HL-60 (cell line): ENCODE measurements at places on chromosomes 12 and 14.

DNA sequence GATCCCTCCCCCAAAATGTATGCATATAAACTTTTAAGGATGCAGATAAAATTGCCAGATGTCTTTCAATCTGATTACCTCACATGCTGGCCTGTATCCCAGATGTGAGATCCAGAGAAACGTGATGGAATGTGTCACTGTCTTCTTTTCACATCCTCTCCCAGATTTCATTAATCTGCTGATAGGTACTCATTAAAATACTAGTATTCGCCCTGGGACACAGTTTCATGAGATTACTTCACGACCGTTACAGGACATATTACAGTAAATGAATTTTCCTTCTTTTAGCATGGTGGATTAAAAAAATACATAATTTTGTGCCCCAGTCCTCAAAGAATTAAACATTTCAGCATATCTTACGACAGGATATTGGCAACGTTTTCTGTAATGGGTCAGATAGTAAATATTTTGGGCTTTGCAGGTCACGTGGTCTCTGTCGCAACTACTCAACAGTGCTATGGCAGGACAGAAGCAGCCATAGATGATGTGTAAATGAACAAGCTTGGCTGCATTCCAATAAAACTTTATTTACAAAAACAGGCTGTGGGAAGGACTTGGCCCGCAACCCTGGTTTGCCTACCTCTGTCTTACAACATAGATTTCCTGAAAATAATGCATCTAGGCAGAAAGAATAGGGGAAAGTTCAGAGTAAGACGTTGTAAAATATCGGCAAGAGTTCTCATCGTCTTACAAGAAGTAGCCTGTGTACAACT is 156.0 kb upstream of the DIO3 start:
- no peak for DNase-seq

- DNase-seq: no peak
These were observed 246.3 kb downstream of the KCNC2 start for GRCh38 chr12:74963304-74963703.

- no peak for DNase-seq
These were observed 95.1 kb downstream of the RPAP3 start for GRCh38 chr12:47610686-47611252.

- no peak for DNase-seq
These were observed 52.3 kb downstream of the PLXNC1 start for GRCh38 chr12:94200695-94201094.

- DNase-seq: no peak
These were observed 65.5 kb upstream of the BDKRB2 start for GRCh38 chr14:96139169-96139568.

- no peak for DNase-seq
These were observed 64.5 kb downstream of the SPTB start for GRCh38 chr14:64815257-64815656.

DNA sequence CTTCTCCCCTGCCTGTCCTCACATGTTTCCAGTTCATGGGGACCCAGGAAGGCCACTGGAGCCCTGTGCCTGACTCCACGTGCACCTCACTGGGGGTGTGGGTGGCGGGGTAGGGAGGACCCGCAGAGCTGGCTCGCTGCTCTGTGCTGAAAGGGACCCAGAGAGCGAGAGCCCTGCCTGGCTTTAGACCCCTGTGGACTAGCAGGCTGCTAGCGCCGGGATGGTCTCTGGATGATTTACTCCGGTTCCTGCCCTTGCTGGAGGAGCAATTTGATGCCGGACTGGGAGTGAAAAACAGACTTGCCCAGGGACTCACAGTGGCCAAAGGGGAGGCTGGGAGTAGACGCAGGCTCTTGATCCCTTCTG is 49.0 kb downstream of the NTF3 start:
- DNase-seq: no peak

DNA sequence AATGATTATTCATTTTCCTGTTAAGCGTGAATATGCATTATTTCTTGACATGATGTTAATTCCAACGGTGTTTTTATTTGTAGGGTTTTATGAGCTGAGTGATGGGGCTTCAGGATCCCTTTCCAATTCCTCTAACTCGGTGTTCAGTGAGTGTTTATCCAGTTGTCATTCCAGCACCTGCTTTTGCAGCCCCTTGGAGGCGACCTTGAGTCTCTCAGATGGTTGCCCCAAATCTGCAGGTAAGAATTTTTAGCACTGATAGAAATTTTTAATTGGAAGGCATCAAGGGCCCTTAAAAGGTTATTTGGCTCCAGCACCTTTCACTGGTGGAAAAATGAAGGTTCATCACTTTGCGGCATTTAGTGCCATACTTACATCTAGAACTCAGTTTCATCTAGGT is 3.7 kb downstream of the DACT1 start:
- DNase-seq: no peak

DNA sequence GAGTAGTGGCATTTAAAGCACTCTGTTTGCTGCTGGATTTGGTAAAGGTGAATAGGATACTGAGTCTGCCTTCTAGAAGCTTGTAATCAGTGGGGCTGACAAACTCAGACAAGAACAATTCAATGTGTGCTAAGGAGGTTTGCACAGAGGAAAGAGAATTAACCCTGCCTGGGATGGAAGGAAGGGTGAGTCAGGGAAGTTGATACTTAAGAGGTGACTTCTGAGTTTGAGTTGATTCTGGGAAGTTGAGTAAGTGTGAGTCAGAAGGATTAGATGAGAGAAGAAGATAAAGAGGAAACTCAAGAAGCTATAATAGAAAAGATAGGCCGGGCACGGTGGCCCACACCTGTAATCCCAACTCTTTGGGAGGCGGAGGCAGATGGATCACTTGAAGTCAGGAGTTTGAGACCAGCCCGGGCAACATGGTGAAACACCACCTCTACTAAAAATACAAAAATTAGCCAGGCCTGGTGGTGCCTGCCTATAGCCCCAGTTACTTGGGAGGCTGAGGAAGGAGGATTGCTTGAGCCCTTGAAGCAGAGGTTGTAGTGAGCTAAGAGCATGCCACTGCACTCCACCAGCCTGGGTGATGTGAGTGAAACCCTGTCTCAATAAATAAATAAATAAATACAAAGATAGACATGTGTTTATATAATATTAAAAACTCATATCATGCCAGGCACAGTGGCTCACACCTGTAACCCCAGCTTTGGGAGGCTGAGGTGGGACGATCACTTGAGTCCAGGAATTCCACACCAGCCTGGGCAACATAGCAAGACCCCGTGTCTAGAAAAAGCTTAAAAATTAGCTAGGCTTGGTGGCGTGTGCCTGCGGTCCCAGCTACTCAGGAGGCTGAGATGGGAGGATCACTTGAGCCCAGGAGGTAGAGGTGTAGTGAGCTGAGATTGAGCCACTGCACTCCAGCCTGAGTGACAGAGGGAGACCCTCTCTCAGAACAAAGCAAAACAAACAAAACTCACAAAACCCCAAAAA is 126.8 kb upstream of the CPM start:
- no peak for DNase-seq

GRCh38 chr14:82897469-82898308 is 1364.0 kb upstream of the SEL1L start:
- DNase-seq: no peak
